Kidney (tissue), 22 donors: ENCODE measurements at places on chromosomes 1 and 21. TPM values are rescaled to one million over a fixed set of nuclear protein-coding genes. Genes with fewer than 3 reads are reported as not detected.
A peak's percentile ranks its signal among the peaks of the same experiment; 100 is the strongest.

The ENSA gene
- 193 TPM for total RNA-seq

The WASF2 gene
- 159 TPM for total RNA-seq

The CTTNBP2NL gene
- 65.4 TPM for total RNA-seq

The CD5L gene
- total RNA-seq, result 0.19 TPM

The CRYBG2 gene
- 2.2 TPM for total RNA-seq

The GBP1 gene
- 17.9 TPM for total RNA-seq

The BARHL2 gene
- total RNA-seq, result not detected

The LAMC2 gene
- total RNA-seq, result 89.0 TPM

The YBX1 gene
- 395 TPM for total RNA-seq

The ILDR2 gene
- total RNA-seq, result 5.9 TPM

The ZFYVE9 gene
- 18.9 TPM for total RNA-seq

The TMIGD3 gene
- 3.0 TPM for total RNA-seq

The FASLG gene
- 0.50 TPM for total RNA-seq

The NRAS gene
- total RNA-seq, result 35.2 TPM

The ARMH1 gene
- total RNA-seq, result 3.9 TPM

DNA sequence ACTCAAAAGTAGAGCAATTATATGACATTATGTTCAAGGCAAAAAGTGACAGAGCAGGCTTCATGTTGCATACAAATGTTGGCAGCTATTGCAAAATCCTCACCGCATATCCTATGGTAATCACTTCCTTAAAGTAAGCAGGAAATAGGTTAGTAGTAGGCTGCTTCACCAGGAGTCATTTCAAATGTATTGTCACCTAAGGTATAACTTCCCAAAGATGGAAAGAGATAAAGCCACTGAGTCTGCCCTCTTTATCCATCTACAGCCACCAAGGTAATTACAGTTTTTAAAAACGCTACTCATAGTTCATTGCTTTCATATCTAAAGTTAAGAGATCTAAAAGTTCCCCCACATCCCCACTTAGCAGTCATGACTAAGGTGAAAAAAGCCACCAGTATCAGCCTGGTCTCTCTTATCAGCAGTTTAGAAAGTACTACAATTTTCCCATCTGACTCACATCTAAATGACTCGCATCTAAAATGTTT lies 31.6 kb upstream of the UBE2U start:
- no peak overlapping the region for H3K27ac ChIP-seq
- H3K27me3 ChIP-seq, result no peaks in the 10 kb centered on the region
- no peak for DNase-seq
- peaks cover 2% of the 10 kb centered on the region for H3K4me1 ChIP-seq
- H3K4me3 ChIP-seq, result no peak overlapping the region

DNA sequence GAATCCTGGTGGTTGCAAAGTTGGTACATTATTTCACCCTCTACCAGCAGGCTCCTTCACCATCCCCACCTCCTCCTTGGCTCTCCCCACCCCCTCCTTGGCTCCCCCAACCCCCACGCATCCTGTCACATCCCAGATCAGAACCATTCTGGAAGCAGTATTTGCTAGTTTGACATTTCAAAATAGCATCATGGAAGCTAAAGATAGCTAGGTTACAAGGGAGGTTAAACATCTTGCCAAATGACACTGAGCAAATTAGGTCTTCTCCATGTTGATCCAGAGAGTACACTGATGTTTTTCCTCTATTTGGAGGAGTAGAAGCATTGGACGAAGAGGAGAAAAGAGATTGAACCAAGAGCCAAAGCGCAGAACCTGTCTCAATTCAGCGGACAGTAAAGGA lies 158.9 kb upstream of the FGGY start:
- H3K27me3 ChIP-seq, result no peaks in the 10 kb centered on the region
- no peaks in the 10 kb centered on the region for H3K36me3 ChIP-seq
- no peak for DNase-seq
- no peak overlapping the region for H3K27ac ChIP-seq
- H3K4me3 ChIP-seq, result no peak overlapping the region

DNA sequence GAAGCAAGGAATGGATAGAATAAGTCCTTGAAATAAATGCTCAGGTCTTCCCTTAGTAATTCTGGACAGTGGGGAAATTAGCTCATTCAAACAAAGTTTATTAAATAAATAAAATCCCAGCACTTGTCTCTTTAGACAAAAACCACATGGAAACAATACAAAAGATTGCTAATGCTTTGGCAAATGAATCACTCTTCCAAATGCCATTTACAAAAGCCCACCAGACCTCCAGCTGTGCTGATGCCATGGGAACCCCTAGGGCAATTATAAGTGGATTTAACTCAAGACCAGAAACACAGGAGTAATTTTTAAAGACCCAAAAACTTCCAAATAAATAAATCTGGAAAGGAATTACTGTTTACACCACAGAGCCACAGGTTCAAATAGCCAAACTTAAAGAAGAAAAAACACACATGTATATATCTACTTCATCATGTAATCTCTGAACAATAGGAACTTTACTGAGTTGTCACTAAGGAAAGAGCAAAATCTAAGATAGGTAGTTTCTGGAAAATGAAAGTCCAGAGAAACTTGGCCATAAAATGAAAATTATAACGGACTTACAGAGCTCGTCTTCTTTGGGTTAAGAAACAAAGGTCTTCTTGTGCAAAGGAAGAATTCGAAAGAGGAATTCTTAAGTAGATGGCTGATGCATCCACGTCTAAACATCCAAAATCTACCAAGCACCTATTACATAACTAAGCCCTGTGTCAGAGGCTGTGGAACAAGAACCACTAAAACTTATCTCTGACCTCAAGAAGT lies 399.4 kb downstream of the SMYD3 start:
- no peak for DNase-seq
- no peak overlapping the region for H3K27ac ChIP-seq
- H3K27me3 ChIP-seq, result no peaks in the 10 kb centered on the region
- H3K4me1 ChIP-seq, result no peaks in the 10 kb centered on the region
- no peaks in the 10 kb centered on the region for H3K36me3 ChIP-seq

GRCh38 chr1:210332233-210332632 lies 3.5 kb downstream of the HHAT start:
- no peaks in the 10 kb centered on the region for H3K36me3 ChIP-seq
- no peak for DNase-seq
- H3K4me1 ChIP-seq, result no peaks in the 10 kb centered on the region
- H3K4me3 ChIP-seq, result no peak overlapping the region
- no peaks in the 10 kb centered on the region for H3K27me3 ChIP-seq

DNA sequence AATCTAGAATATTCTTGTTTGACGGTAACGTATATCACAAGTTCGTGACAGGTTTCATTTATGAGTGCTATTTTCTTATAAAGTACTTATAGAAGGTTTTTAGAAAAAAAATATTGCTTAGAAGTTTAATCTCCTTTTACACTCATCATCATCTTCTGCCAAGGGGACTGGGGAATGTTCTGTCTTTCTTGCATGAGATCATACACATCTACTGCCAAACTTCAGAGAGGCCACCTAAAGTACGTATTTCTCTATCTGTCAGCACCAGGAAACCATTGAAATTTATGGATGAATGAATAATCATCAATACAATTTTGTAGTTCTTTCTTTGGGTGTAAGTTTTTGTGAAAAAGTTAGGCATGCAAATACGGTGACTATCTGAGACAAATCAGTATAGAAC lies 245.8 kb downstream of the SPATA17 start:
- no peak for DNase-seq
- no peak overlapping the region for H3K27ac ChIP-seq
- no peaks in the 10 kb centered on the region for H3K4me1 ChIP-seq
- H3K36me3 ChIP-seq, result no peaks in the 10 kb centered on the region
- no peaks in the 10 kb centered on the region for H3K27me3 ChIP-seq

DNA sequence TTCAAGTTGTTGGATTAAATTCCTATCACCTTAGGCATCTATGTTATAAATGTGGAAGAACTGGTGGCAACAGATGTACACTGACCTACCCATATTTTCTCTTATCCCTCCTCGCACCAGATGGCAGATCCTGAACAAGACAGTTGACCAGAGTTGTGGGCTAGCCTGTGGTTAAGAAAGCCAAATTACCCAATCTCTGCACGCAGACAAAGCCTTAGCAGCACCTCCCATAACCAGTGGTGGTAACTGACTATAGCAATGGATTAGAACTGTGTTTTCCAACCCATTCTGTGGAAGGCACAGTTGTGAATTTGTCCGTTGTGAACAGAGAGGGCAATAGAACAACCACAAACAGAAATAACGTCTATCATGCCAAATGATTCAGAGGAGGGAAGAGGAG lies 20.6 kb downstream of the ABCB10 start:
- no peaks in the 10 kb centered on the region for H3K27me3 ChIP-seq
- H3K4me3 ChIP-seq, result no peak overlapping the region
- H3K27ac ChIP-seq, result no peak overlapping the region

- no peak for DNase-seq
- no peaks in the 10 kb centered on the region for H3K36me3 ChIP-seq
- H3K27me3 ChIP-seq, result no peaks in the 10 kb centered on the region
- no peak overlapping the region for H3K4me3 ChIP-seq
- H3K4me1 ChIP-seq, result no peaks in the 10 kb centered on the region
- no peak overlapping the region for H3K27ac ChIP-seq
Observed at GRCh38 chr1:167197692-167198091, 23.0 kb upstream of the POU2F1 start.

- no peaks in the 10 kb centered on the region for H3K4me1 ChIP-seq
- no peak overlapping the region for H3K4me3 ChIP-seq
- H3K27me3 ChIP-seq, result no peaks in the 10 kb centered on the region
- DNase-seq, result no peak
Observed at GRCh38 chr1:34199927-34200326, 23.2 kb downstream of the C1orf94 start.

DNA sequence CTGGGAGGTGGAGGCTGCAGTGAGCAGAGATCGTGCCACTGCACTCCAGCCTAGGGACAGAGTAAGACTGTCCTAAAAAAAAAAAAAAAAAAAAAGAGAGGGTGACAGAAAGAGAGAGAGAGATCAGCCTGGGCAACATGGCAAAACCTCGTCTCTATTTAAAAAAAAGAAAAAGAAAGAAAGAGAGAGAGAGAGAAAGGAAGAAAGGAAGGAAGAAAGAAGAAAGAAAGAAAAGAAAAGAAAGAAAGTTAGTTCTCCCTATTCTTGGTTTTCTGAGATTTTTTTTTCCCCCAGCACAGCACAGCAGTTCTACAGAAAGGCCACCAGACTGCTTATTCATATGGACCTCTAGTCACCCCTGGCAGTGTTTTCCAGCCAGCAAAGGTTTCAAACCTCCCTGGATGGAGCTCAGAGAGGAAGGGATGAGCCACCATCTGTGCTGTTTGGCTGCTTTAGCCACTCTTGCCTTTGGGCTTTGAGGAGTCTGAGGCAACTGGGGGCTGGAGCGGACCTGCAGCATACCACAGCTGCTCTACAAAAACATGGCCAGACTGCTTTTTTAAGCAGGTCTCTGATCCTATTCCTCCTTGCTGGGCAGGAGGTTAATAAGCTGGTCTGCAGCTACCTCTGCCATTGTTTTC lies 10.6 kb downstream of the S100A6 start:
- no peaks in the 10 kb centered on the region for H3K4me1 ChIP-seq
- no peaks in the 10 kb centered on the region for H3K36me3 ChIP-seq
- H3K4me3 ChIP-seq, result no peak overlapping the region
- no peaks in the 10 kb centered on the region for H3K27me3 ChIP-seq
- no peak overlapping the region for H3K27ac ChIP-seq
- no peak for DNase-seq

GRCh38 chr1:79376106-79376505 lies 369.6 kb upstream of the ADGRL4 start:
- no peak overlapping the region for H3K4me3 ChIP-seq
- no peak overlapping the region for H3K27ac ChIP-seq

DNA sequence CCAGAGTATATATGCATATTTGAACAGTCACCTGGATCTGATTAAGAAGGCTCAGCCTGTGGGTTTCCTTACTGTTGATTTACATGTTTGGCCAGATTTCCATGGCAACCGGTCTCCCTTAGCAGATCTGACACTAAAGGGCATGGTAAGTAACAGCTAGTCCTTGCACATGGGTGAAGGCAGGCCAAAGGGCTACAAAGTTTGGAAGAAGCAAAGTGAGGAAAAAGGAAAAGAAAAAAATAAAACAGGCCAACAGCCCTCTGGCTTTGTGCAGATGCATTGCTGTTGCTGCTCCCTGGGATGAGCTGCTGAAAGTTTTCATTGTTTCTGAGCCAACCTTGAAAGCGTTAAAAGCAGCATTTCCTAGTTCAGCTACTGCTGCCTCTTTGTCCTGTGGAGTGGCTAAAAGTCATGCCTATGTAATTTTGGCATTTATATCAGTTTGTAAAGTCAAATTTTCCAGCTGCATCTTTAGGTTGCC lies 176.5 kb upstream of the HOOK1 start:
- no peaks in the 10 kb centered on the region for H3K36me3 ChIP-seq
- no peaks in the 10 kb centered on the region for H3K27me3 ChIP-seq
- no peaks in the 10 kb centered on the region for H3K4me1 ChIP-seq
- no peak overlapping the region for H3K4me3 ChIP-seq
- peak; percentile 80 for DNase-seq

GRCh38 chr1:172746091-172746949 lies 87.4 kb downstream of the FASLG start:
- H3K36me3 ChIP-seq, result no peaks in the 10 kb centered on the region
- no peaks in the 10 kb centered on the region for H3K4me1 ChIP-seq
- H3K27me3 ChIP-seq, result no peaks in the 10 kb centered on the region
- no peak overlapping the region for H3K27ac ChIP-seq
- DNase-seq, result no peak

DNA sequence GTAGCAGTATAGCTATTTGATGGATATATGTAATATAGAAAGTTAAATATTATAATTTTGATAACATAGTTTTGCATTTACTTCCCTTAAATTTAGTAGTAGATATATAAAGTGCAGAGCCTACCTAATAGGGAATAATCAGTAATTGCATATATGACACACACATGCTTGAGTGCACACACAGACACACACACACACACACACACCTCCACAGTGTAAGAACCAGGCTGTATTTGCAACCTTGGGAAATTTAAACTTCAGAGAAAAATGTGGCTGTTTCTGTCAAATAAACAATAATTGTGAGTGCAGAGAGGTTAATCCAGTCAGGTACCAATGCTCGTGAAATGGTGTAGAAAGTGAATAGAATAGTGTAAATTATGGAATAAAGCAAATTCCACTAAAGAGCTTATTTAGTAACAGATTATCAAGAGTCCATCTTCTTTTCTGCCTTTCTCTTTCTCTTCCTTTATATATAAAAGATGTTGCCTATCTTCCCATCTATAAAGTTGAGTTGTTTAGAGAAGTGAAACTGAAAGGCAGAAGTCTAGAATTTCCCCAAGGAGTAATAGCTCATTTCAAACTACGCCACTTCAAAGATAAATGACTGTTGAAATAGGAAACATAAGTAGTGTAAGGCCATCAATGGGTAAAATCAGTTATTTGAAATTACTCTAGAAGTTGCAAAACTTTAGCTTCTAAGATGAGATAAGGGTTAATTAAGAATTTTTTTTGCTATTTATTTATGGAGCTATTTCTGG lies 273.7 kb downstream of the SRGAP2C start:
- no peaks in the 10 kb centered on the region for H3K27me3 ChIP-seq
- no peak overlapping the region for H3K4me3 ChIP-seq
- DNase-seq, result no peak
- H3K36me3 ChIP-seq, result no peaks in the 10 kb centered on the region
- H3K27ac ChIP-seq, result no peak overlapping the region

- H3K36me3 ChIP-seq, result no peaks in the 10 kb centered on the region
- no peaks in the 10 kb centered on the region for H3K4me1 ChIP-seq
- no peak overlapping the region for H3K4me3 ChIP-seq
- no peaks in the 10 kb centered on the region for H3K27me3 ChIP-seq
- DNase-seq, result no peak
Observed at GRCh38 chr1:216064643-216065042, 358.6 kb downstream of the USH2A start.

GRCh38 chr1:161864577-161864976 lies 98.5 kb downstream of the ATF6 start:
- no peak overlapping the region for H3K4me3 ChIP-seq
- H3K4me1 ChIP-seq, result no peaks in the 10 kb centered on the region
- peak; percentile 29 for DNase-seq
- no peak overlapping the region for H3K27ac ChIP-seq
